ENCODE measurements at places on chromosomes 1 and 21.
A peak's percentile ranks its signal among the peaks of the same experiment; 100 is the strongest.

GRCh38 chr1:190904091-190904695 lies 426.5 kb upstream of the BRINP3 start:
- DNase-seq = peak; percentile 66

DNA sequence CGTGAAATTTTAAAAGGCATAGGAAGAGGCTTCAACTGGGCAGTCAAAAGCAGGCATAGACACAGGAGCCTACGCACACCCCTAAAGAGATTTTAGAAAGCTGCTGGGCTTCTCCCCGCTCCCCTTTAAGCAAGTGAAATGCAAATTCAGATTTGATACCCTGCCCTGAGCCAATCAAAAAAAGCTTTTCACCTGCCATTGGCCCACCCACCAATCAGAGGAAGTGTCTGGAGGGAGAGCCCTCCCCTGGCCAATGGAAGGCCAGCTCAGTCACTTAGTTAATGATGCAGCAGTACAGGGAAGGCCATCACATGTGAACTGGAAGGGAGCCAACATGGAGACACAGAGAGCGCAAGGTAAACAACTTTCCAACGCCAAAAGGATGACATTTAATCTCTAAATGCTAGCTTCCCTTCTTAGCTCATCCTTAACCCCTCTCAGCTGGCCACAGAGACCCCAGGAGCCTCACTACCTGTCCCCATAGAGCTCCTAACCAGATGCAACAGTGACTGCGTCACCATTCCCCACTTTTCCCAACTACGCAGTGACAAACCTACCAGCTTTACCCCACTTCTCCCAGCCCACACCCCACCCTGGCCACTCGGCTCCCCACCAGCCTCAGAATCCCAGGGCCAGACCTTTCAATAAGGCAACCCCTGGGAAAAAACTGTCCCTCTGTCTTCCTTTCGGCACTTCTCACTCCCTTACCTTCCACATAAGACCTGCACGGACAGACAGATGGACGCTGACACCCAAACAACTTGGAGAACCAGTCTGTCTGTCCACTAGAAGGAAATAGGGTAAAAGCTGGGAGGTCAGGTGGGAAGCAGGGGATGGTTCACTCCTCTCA lies 71.0 kb downstream of the CD46 start:
- DNase-seq = no peak

GRCh38 chr1:54227091-54227602 lies 27.2 kb downstream of the MRPL37 start:
- DNase-seq = no peak

DNA sequence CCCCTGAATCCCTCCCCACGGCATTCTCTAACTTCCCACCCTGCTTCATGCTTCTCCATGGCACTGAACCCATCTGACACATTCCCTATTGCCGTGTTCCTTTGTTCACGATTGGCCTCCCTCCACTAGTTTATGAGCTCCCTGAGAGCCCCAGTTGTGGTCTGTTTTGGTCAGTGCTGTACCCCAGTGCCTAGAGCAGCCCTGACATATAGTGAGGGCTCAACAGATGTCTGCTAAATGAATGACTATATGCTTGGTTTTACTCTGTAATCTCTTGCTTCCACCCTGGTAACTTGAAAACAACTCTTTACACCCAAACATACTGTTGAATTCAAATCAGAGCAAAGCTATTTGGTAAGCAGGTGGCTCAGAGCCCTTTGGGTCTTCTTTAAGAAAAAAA lies 171.1 kb upstream of the EDN2 start:
- DNase-seq = no peak

DNA sequence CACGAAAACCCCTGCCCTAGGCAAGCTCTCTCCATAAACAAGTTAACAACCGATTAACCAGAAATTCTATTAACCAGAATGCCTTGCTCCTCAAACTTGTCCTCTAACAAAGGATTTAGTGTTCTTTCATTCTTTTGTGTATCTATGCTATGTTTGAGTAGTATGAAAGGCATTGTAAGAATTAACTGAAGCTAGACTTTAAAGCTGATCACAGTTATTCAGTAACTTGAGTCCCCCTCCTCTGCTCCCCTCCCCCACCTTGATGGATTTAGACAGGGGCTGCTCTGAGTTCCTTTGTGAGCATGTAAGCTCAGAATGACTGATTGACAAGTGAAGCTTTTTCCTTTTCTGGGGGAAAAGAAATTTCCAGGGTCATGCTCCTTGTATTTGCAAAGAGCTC lies 257.6 kb downstream of the TTLL7 start:
- no peak for DNase-seq

DNA sequence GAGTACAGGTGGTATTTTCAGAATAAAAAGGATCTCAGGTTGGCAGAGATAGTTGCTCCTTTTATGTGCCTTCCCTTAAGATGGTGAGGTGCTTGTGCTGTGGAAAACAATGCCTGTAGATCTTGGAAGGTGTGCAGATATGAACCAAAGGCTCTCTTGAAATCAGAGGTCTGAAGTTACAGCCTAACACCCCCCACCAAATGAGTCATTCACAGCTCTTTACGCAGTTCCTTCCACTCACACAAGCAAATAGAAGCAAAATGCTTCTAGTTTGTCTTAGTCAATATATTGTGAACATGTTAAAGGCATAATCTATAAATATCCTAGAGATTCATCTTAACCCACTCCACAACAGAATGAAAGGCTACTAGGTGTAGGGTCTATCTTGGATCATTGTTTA lies 128.9 kb upstream of the NR5A2 start:
- no peak for DNase-seq

- DNase-seq = no peak
Observed at GRCh38 chr1:168134132-168134531, 2.6 kb downstream of the GPR161 start.

DNA sequence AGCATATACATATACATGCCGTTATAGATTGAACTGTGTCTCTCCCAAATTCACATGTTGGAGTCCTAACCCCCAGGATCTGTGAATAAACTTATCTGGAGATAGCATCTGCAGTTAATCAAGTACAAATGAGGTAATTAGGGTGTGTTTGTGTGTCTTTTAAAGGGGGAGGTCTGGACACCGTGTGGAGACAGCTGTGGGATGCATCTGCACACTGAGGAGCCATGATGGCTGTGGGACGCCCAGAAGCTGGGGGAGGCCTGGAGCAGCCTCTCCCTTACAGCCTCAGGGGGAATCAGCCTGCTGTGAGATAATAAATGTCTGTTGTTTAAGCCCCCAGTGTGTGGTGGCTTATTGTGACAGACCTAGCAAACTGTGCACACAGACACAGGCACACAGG lies 51.8 kb upstream of the COL18A1 start:
- DNase-seq = no peak

DNA sequence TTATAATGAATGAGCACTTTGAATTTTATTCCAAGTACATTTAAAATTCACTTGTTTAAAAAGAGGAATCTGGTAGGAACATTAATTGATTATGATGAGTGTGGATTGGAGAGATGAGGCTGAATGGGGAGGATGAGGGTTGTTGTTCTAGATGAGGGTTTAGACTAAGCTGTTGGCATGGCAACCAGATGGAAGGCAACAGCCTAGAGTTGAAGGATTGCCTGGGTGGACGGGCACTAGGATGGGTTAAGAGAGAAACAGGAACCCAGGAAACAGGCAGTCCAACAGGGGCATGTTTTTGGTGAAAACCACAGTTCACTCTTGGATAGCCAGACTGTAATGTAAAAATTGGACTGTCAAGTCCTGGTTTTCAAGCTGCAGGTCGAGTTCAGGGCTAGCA lies 125.5 kb downstream of the CHRM3 start:
- no peak for DNase-seq

GRCh38 chr1:203516184-203516583 lies 22.2 kb downstream of the OPTC start:
- DNase-seq = no peak

DNA sequence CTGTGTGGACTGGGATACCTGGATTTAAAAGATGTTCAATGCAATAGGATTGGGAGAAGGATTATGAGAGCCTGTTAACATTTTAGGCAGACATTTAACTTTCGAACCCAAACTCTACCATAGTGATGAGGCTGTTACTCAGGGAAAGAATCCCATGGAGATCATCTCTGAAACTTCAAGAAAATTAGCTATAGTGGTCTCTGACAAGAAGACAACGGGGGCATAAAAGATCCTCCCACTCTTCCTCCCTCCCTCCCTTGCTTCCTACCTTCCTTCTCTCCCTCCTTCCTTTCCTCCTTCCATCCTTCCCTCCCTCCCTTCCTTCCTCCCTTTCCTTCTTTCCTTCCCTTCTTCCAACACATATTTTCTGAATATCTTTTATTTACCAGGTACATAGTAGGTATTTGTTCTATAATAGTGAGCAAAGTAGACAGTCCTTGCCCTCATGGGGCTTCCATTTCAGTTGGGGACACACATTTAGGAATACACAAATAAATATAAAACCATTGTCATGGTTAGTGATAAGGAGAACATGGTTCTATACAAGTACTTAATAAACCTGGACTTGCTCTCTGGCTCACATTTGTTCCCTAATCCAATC lies 143.2 kb downstream of the ATP6V1G3 start:
- DNase-seq = no peak

- no peak for DNase-seq
Observed at GRCh38 chr1:87953121-87953520, 624.4 kb downstream of the LMO4 start.

DNA sequence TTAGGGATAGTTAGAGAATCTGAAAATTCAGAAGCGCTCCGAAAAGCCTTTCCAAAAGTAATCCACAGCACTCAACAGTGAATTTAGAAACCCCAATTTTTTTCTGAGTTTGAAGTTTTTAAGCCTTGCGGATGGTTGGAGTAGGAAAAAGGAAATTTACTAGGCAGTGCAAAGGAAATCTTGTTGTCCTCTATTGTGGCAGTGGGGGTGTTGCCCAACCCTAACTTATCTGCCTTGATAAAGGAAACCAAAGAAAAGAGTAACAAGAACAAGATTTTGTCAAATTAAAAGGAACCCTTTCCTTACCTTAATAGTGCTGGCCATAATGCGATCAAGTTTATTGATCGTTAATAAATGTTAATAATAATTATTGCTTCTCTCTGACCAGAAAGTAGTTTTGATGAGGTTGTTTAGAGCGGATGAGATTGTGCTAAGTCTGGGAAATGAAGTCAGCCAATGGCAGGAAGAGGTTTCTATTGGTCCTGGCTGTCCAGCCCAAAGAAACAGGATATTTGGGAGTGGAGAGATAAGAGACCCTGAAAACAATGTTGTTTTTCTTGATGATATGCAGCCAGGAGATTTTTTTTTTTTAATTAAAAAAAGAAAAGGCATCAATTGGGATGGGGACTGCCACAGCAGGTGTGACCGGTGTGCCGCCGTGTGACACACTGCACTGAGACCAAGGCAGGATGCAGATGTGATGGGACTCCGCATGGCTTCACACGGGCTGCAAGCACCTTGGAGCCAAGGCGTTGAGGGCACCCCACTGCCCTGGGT lies at the start of gene ERG:
Gene ERG, minus strand, starts transcription at position 421 of the 777 bp plus-strand sequence. Its CDS starts 97 bp downstream, at position 324.
- DNase-seq = no peak

DNA sequence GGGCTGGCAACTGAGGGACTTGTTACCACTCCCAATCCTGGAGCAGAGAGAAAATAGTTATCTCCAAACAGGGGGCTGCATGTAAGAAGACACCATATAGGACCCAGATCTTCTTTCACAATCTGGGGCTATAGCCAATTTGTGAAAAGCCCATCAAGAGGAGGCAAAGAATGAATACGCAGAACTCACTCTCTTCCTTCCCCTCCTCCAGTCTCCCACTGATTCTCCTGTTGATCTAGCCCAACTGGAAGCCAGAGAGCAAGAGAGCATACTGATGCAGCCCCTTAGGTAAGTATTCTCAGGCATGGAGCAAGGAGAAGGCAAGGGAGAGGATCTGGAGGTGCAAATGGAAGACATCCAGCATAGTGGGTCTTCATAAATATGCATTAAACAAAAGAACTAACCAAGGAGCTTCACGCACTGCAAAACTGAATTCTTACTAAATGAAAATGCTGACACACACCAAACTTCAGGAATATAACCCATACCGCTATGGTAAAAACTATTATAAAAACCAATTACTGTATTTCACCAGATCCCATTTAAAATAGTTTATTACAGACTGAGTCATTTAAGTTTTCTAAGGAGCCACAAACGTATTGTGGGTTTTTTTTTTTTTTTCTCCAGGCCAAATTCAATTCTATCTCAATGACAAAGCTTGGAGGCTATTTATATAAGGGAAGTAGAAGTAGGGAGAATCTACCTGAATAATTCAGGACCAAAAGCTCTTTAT lies 15.5 kb upstream of the HMGB4 start:
- DNase-seq = no peak

DNA sequence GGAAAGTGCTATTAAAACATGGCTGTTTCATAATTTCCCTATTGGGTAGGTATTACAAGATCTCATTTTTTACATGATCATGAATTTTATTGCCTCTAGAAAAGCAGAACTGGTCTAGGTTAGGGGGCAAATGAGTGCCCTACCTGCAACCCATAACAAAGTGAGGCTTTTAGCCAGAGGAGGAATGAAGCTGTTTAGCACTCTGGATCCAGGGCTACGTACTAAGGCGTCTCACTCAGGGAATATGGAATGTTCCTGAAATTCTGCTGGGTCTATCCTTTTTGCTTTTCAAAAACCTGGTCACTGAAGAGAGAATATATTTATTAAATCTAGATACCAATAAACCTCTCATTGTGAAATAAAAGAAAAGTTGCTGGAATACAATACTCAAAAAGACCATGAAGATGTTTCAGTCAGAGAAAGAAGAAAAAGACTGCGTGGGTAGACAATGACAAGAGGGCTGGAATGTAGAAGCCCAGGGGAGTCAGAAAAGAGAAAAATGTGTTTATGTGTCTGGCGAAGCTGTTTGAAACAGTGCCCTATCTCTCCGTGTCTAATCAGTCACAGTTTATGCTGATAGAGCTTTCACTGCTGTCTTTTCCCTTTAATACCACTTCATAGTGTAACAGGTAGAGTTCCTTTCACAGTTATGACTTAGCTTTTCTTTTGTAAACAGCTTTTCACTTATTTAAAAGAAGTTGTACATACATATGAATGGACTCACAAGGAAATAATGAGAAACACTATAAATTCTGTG lies 25.0 kb upstream of the SYDE2 start:
- DNase-seq = no peak

DNA sequence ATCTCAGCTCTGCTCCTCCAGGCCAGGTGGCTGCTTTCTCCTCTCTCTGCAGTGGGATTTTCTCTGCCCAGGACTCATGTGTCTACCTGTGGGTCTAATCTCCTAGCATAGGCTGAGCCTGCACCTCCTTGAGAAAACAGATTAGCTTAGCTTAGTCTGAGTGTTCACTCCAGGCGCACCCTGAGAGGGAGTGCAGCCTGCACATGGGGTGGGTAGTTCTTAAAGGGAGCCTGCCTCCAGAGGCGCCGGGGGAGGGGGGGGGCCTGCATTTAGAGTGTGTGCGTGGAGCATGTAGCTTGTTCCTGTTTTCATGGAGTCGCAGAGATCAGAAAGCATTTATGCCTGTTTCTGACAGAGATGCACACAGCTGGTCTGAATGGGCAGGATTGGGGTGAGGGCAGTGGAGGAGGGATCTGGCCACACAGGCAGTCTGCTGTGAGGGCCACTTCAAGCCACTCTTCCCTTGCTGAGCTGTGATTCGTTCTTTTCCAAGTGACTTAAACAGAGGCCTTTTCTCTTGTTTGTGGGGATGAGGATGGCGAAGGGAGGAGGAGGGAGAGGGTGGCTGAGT lies 45.2 kb downstream of the GALNT2 start:
- DNase-seq = no peak

DNA sequence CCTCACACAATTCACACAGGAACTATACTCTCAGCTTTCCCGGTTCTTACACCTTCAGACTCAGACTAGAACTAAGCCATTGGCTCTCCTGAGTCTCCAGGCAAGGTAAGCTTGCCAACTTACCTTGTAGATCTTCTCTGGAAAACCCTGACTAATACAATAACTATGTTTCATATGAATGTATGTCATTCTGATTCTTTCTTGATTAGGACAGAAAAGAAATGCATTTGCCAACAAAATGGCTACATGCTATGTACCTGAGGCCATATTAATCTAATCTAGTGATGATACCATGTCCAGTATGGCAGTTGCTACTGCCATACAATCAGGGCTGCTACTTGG lies 9.8 kb upstream of the ZSWIM5 start:
- DNase-seq = no peak

Measured in AG04450 (cell line).